Cerebellum (tissue), 4 donors: ENCODE measurements at places on chromosomes 2 and 18. TPM values are rescaled to one million over a fixed set of nuclear protein-coding genes. Genes with fewer than 3 reads are reported as not detected.
A peak's percentile ranks its signal among the peaks of the same experiment; 100 is the strongest.

DNA sequence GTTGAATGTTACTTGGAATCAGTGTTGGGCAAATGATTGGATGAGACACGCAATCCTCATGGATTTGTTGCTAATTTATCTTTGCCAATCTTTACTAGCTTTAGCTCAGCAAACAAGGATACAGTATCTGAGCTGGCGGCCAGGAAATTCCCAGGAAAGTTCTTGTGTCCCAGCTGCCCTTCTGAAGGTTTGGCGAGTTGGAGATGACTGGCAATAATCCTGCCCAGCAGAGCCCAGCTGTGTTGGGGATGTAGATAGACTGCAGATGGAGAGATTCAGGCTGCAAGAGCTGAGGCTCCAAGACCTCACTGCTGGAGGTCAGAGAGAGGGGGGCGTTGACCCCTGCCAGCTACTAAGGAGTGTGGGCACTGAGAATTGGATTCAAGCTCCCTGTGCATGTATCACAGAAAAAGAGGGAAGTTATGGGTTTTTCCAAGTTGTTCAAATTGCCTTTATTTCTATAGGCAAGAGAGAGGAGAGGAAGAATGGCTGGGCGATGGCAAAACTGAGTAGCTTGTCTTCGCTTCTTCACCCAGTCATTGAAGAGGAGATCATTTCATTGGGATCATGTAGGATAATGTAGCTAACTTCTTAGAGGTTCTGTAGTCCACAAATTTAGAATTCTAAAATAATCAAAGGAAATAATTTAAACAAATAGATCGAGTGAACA lies 506.8 kb upstream of the LRATD1 start:
- DNase-seq = no peak

DNA sequence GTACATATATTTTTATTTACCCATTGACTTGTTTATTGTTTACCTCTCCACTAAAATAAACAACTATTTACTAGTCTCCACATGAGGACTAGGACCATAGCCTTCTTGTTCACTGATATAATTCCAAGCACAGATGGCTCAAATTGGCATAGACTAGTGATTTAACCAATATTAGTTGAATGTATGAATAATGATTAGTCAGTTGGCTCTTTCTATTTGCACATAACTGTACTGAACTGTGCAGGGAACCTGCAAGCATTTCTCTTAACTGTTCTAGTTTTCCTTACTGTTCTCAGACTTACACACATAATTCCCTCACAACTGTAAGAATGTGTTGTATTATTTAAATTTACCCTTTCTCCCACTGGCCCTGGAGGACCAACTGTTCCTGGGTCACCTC lies 91.9 kb downstream of the COL3A1 start:
- no peak for DNase-seq

GRCh38 chr2:231387904-231388724 lies 7.4 kb upstream of the B3GNT7 start:
- DNase-seq = no peak

- DNase-seq = no peak
Observed at GRCh38 chr2:222465746-222466145, 41.4 kb downstream of the SGPP2 start.

The PPP1R1C gene
- total RNA-seq = 3.1 TPM

DNA sequence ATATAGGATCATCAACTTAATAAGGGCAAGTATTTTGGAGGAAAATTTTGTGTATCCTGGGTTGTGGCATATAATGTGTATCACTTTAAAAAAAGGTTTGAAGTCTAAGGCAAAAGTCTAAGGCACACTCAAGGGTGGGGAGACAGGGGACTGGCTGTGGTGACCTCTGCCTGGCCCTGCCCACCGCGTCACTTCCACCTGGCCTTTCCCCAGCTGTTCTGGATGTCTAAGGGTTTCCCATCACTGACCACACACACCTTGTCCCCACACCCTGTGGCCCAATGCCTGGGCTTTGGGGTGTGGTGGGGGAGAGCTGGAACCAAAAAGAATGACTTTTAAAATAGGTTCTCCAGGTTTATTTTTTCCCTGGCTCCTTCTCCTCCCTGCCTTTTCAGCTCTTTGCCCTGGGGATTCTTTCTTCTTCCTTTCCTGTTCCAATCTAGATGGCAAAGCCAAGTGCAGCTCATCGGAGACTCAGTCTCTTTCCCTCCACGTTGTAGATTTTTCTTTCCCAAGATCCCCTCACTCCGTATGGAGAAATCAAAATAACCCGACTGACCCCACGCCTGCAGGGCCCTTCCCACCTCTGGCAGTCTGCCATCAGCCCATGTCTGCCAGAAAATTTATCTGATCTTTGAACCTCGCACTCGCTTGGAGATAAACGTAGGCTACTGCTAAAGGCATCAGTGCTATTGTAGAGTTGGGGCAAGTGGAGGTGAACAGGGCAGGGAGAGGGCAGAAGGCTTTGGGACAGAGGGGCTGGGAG lies 257.2 kb downstream of the DYSF start:
- no peak for DNase-seq

- peak; percentile 9 for DNase-seq
Observed at GRCh38 chr2:180077295-180077906, 70.3 kb upstream of the CWC22 start.

The INPP1 gene
- total RNA-seq = 7.7 TPM

The TCF23 gene
- total RNA-seq = not detected
